ENCODE measurements at places on chromosomes 5 and 9. TPM values are rescaled to one million over a fixed set of nuclear protein-coding genes. Genes with fewer than 3 reads are reported as not detected.

The NOL8 gene
- total RNA-seq, result 94.1 TPM

DNA sequence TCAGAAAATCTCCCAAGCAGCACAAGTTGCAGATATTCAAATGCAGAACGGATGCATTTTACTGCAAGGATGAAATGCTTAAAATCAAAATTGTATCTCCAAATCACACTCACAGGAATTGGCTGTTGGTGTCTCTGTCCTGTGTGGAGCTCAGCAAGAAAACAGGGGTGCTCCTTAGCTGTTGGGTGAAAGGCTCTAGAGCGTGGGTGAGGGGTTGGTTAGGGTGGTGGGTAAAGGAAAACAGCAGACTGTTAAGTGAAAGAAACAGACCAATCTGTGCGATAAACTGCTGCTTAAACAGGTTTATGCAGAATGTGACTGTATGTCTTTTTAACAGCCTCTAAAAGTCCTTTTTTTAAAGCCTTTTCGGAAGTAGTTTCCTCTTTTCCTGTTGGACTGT lies 19.8 kb downstream of the CDH6 start:
- no peak for DNase-seq

DNA sequence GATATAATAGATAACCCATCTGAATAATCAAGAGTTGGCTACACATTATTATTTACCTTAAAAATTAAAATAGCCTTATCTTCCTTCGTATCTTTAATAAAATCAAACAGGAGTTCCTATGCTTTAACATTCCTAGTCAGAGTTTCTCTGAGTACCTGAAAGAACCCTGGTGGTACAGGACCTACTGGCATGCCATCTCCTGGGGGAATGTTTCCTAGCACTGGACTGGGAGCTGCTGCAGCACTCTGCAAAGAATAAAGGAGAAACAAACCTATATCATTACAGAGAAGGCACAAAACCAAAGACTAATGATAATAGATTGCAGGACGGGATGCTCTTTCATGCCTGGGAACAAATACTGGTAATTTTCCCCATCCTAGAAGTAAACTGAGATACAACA lies 119.5 kb upstream of the ACOT12 start:
- DNase-seq, result no peak

The PFDN1 gene
- 118 TPM for total RNA-seq

DNA sequence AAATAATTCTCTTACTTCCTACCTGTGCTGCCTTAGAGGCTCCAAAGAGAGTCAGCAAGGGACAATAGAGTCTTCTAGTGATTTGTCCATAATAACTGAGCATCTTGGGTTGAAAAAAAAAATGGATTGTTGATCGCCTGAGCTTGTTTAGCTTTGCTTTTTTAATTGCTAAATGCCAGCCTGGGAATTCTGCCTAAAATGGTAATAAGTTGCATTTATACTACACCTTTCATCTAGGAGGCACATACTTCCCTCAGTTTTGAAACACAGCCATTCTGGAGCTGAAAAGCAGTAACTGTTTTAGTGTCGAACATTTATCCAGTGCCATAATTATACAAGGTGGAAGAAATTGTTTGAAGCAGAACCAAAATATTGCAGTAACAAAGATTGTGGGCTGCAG lies 421.3 kb downstream of the CAAP1 start:
- no peak for DNase-seq

GRCh38 chr5:160640406-160640805 lies 211.6 kb downstream of the ATP10B start:
- DNase-seq, result no peak

GRCh38 chr5:1282131-1282992 lies 12.5 kb downstream of the TERT start:
- DNase-seq, result peak; percentile 34

DNA sequence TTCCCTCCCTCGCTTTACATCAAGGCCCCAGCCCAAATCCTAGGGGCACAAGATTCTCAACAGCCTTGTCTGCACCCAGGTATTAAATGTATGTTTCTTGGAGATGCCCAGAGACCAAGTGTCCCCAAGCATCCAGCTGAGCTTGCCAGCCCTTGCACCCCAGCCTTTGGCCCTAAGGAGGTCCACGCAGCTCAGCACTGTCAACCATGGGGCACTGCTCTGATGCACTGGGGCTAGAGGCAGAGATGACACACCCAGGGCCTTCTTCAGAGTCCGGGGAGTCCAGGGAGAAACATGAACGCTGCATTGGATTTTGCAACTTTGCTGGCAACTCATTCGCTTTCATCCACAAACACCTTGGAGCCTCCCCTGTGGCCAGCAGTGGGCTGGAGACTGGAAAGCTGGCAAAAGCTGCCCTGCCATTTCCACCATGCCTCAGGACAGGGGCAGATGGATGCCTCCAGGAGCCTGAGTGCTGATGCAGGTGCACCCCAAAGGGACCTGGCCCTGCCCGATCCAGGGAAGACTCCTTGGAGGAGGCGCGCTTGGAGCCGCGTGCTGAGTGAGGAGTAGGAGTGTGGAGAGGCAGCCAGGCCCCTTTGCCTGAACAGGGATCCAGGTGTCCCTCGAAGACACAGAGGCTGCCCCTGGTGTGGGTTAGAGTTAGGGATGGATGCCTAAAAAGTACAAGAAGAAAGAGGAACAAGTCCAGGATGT lies 19.3 kb downstream of the PAEP start:
- DNase-seq, result no peak

The PCDHB5 gene
- 0.18 TPM for total RNA-seq

The BASP1 gene
- 8.0 TPM for total RNA-seq

DNA sequence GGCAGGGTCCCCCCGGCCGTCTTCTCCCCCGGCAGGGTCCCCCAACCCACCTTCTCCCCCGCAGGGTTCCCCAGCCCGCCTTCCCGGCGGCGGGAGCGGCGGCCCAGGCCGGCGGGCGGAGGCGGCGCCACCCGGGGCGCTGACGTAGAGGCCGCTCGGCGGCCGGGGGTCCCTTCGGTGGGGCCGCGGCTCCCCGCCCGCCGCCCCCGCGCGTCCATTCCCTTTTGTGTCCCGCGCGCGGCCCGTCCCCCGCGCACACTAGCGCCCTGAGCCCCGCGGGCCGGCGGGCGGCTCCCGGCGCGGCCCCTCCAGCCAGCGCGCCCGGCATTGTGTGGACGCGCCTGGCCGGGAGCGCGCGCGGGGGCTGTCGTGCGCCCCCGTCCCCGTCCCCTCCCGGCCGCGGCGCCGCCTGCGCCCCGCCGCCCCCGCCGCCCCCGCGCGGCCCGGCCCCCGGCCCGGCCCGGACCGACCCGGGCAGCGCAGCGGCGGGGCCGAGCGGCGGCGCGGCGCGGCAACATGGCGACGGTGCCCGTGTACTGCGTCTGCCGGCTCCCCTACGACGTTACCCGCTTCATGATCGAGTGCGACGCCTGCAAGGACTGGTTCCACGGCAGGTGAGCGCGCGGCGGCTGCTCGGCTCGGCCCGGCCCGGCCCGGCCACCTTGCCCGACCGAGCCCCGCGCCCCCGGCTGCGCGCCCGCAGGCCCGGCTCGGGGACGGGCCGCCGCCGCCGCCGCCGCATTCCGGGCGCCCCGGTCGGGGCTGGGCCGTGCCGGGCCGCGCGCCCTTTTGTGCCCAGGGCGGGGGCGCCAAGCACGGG lies at the start of gene PHF2:
Gene PHF2, plus strand, starts transcription at position 327 of the 820 bp plus-strand sequence. Its CDS starts 190 bp downstream, at position 517.
- DNase-seq, result peak; percentile 48

DNA sequence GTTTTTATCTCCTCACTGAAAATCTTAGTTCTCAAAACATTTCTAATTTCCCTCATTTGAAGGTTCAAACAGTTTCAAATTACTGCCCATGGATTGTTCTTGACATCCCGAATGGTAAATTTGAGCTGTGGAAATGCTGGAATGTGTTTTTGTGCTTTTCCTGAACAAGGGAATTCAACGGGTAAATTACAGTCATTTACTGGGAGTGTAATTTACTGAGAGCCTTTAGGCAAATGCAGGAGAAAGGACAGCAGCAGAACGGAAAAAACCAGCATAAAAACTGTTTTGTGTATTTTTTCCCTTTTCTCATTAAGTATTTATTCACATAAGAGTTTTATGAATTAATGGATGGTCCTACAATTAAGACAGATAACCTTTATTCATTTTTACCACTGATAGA lies 139.2 kb downstream of the PBX3 start:
- DNase-seq, result no peak

DNA sequence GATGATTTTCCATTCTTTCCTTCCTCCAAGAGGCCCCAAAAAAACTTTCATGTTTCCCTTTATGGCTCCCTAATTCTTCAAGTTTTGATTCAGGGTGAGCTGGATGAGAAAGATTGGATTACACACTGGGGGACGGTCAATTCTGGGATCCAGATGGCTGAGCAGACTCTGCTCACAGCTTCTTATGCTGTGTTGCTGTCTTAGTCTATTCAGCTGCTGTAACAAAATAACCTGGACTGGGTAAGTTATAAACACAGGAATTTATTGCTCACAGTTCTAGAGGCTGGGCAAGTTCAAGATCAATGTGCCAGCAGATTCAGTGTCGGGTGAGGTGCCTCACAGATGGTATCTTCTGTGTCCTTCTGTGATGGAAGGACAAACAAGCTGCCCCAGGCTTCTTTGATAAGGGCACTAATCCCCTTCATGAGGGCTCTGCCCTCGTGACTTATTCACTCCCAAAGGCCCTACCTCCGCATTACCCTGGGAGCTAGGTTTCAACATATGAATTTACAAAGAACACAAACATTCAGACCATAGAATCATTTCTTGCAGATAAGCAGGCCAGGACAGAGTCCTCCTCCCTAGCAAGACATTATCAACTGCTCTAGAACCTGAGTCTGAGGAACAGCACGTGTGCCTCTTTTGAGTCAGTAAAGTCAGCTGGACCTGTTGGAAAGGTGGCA lies 23.1 kb upstream of the SMAD5 start:
- DNase-seq, result no peak

- DNase-seq, result no peak
These were observed 10.8 kb upstream of the PRRC2B start for GRCh38 chr9:131382850-131383729.

DNA sequence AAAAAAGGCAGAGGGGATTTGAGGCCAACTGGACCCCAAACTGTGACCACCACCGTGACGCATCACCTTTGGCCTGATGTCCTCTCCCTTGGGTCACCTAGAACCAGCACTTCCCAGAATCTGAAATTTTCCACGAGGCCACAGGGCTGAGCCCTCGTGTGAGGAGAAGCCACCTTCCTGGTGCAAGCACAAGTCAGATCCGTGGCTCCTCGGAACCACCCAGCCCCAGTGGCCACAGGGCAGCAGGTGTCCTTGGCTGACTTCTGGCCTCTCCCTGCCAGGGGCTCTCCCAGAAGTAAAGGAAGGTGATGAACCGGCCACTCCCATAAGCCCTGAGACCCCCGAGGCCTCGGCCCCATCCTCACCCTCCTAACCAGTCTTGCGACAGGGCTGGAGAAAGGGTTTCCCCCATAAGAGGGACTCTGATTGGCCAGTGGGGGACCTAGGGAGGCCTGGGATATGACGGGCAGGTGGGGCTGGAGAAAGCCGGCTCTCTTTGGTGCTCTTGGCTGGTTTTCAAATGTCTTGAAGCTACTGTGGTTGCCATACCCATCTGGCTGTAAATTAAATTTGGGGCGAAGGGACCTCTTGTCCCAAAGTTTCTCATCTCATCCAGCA lies 20.9 kb upstream of the HMCN2 start:
- no peak for DNase-seq

The WWC1 gene
- 53.8 TPM for total RNA-seq

DNA sequence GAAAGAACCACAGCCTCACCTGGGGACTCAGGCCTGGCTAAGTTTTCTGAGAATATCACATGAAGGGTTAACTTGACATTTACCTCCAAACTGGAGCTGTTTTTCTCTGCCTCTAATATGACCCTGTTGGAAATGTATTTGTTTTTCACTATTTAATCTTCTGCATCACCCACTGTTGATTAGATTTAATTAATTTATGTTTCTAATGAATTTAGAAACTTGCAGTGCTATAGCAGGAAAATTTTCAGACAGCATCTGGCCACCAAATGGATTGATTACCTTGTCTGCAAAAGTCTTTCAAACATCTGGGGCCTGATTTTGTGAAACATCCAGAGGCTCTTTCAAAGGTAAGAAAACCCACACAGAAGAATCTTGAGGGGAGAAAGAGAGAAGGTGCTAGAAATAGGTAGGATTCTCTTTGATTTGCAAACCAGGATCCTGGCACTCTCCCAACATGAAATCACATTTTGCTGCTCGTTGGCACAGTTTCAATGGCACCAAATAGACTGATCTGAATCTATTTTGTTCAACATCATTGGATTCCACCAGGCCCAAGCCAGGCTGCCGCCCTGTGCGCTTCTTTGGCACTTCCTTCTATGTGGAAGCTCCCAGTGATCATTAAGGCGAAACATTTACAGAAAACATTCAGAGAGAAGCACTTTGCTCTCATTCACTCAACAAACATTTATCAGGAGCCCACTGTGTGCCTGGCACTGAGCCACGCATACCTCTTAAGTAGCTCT lies 157.3 kb downstream of the PPP2R2B start:
- DNase-seq, result no peak

The PCDHGC4 gene
- total RNA-seq, result 4.8 TPM

GRCh38 chr5:38651806-38652205 lies 95.4 kb upstream of the LIFR start:
- DNase-seq, result no peak

DNA sequence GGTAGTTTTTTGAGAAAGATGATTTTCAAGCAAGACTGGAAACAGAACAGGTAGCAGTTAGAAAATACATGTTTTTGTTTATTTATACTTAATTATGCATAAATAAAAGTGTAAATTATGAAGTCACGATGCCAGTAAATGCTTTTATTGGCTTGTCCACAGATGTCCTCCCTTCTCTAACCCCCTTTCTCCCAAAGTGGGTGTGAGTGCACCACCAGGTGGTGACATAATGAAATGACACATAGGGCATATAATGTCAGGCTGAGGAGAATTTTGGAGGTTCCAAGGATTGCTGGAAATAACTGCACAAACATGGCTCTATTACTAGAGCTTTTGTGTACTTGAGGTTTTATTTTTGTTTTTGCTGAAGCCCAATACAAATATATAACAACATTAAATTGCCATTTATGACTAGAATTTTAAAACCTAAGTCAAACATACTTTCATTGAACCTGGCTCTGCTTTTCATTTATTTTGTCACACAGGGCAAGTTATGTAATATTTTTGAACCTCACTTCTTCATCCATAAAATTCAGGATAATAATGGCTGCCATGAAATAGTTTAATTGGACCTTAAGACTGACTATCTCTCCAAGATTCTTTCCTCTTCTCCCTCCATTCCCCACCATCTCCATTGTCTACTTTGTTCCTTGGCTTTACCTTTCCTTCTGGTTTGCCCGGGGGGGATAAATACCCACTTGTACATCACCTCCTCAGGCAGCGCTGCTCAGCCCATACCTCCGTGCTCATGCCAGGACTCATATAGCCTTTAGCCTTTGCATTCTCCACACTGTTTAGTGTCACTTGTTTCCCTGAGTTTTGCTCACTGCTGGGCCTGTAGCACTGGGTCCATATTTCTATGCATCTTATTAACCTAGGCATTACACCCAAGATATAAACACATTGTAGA lies 168.8 kb downstream of the PDE4D start:
- DNase-seq, result no peak
